ENCODE measurements at places on chromosomes 4 and X. TPM values are rescaled to one million over a fixed set of nuclear protein-coding genes. Genes with fewer than 3 reads are reported as not detected.

GRCh38 chr4:56127716-56128115, 179.0 kb downstream of the CEP135 start:
- no peak overlapping the region for H3K27ac ChIP-seq
- peaks cover 3% of the 10 kb centered on the region for H3K36me3 ChIP-seq
- no peak overlapping the region for H3K4me3 ChIP-seq
- H3K4me1 ChIP-seq = peaks cover 19% of the 10 kb centered on the region
- DNase-seq = no peak

- H3K36me3 ChIP-seq = no peaks in the 10 kb centered on the region
- H3K27me3 ChIP-seq = no peaks in the 10 kb centered on the region
- H3K27ac ChIP-seq = no peak overlapping the region
- peaks cover 1% of the 10 kb centered on the region for H3K4me1 ChIP-seq
- no peak overlapping the region for H3K4me3 ChIP-seq
- no peak for DNase-seq
Observed at GRCh38 chr4:174880001-174880400, 38.2 kb upstream of the ADAM29 start.

ADAD1 gene
- total RNA-seq = not detected

PFKFB1 gene
- total RNA-seq = 1.1 TPM

All from WTC11 (cell line).